ENCODE measurements at places on chromosomes 2 and 18. TPM values are rescaled to one million over a fixed set of nuclear protein-coding genes. Genes with fewer than 3 reads are reported as not detected.
A peak's percentile ranks its signal among the peaks of the same experiment; 100 is the strongest.

GRCh38 chr2:127362971-127363370, 24.8 kb downstream of the MAP3K2 start:
- no peak for DNase-seq
- H3K27ac ChIP-seq = no peak overlapping the region
- no peaks in the 10 kb centered on the region for H3K36me3 ChIP-seq
- no peaks in the 10 kb centered on the region for H3K27me3 ChIP-seq
- H3K4me1 ChIP-seq = peaks cover 5% of the 10 kb centered on the region

MC4R gene
- not detected for total RNA-seq

KCNG2 gene
- not detected for total RNA-seq

CTIF gene
- 48.2 TPM for total RNA-seq

DNA sequence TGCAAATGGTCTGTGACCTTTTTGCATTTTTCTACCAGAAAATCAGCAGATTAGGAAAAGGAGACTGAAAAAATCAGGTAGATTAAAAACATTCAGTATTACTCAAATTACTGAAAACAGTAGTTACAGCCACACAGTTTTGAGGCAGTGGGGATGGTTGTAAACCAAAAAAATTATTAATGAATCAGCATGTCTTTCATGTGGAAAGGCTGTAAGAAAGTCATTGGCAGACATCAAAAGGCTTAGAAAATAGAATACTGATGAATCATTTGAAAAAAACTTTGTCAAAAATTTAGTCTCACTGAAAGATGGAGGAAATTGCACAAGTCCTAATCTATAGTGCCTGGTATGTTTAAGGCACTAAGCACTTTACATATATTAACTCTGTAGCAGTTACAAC, 133.9 kb upstream of the GCFC2 start:
- peaks cover 2% of the 10 kb centered on the region for H3K27me3 ChIP-seq
- DNase-seq = no peak
- H3K36me3 ChIP-seq = no peaks in the 10 kb centered on the region

DNA sequence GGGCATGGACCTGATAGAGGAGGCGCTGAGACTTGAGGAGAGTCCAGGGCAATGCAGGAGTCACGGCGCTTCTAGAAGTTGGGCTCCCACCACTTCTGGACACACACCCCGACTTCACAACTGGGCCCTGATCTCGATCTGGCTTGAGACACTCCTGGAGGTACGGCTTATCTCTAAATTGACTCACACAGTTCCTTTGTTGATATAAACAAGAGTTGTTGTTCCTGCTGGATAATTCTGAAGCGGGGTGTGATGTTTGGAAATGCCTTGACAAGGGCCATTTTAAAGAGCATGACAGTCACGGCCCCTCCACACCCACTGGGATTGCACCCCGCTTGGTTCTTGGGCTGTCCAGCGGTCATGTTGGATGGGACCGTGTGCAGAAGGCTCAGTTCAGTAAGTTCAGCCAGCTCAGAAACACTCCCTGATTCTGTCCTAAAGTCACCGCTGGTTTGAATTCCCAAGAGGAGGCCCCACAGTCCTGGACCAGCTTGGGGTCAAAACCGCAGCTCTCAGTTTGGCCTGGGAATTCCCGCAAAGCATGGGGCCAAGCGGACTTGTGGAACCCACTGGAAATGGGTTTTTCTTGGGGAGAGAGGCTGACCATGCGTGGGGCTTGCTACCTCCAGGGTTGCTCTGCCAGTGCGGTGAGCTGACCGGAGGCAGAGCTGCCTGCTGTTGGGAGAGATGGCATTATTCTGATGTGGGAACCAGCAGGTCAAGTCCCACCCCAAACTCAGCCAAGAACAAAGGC, 9.3 kb upstream of the NEU2 start:
- DNase-seq = no peak
- H3K4me3 ChIP-seq = no peak overlapping the region
- no peaks in the 10 kb centered on the region for H3K27me3 ChIP-seq
- no peaks in the 10 kb centered on the region for H3K36me3 ChIP-seq
- H3K4me1 ChIP-seq = peaks cover 13% of the 10 kb centered on the region
- no peak overlapping the region for H3K27ac ChIP-seq

GRCh38 chr2:95695613-95696012, 103.8 kb downstream of the TRIM43 start:
- H3K27me3 ChIP-seq = no peaks in the 10 kb centered on the region
- no peak for DNase-seq
- no peaks in the 10 kb centered on the region for H3K36me3 ChIP-seq
- no peak overlapping the region for H3K27ac ChIP-seq
- no peaks in the 10 kb centered on the region for H3K4me1 ChIP-seq

GRCh38 chr2:238908960-238909951, 61.4 kb downstream of the TWIST2 start:
- peaks cover 9% of the 10 kb centered on the region for H3K4me1 ChIP-seq
- H3K27me3 ChIP-seq = no peaks in the 10 kb centered on the region
- no peak for DNase-seq
- 0 out of 2 replicates have a peak, but pooled peaks cover 6% of the 10 kb centered on the region for H3K36me3 ChIP-seq

RBM44 gene
- total RNA-seq = 0.08 TPM

GRCh38 chr2:199439066-199439465, 18.7 kb downstream of the SATB2 start:
- peaks cover 10% of the 10 kb centered on the region for H3K36me3 ChIP-seq
- no peaks in the 10 kb centered on the region for H3K27me3 ChIP-seq
- no peak overlapping the region for H3K4me3 ChIP-seq

PTPRN gene
- total RNA-seq = 4.9 TPM

GRCh38 chr2:29218071-29218470, 102.9 kb downstream of the CLIP4 start:
- H3K4me3 ChIP-seq = no peak overlapping the region
- H3K4me1 ChIP-seq = no peaks in the 10 kb centered on the region
- DNase-seq = no peak

- no peak for DNase-seq
- H3K27ac ChIP-seq = no peak overlapping the region
- H3K27me3 ChIP-seq = no peaks in the 10 kb centered on the region
- no peak overlapping the region for H3K4me3 ChIP-seq
- peaks cover 10% of the 10 kb centered on the region for H3K4me1 ChIP-seq
- H3K36me3 ChIP-seq = peaks cover 15% of the 10 kb centered on the region
Measured at GRCh38 chr2:20353241-20353992, 2.8 kb upstream of the PUM2 start.

- no peak overlapping the region for H3K27ac ChIP-seq
- H3K4me3 ChIP-seq = no peak overlapping the region
- peaks cover 55% of the 10 kb centered on the region for H3K4me1 ChIP-seq
Measured at GRCh38 chr2:96530144-96530430, 6.5 kb upstream of the ARID5A start.

DNA sequence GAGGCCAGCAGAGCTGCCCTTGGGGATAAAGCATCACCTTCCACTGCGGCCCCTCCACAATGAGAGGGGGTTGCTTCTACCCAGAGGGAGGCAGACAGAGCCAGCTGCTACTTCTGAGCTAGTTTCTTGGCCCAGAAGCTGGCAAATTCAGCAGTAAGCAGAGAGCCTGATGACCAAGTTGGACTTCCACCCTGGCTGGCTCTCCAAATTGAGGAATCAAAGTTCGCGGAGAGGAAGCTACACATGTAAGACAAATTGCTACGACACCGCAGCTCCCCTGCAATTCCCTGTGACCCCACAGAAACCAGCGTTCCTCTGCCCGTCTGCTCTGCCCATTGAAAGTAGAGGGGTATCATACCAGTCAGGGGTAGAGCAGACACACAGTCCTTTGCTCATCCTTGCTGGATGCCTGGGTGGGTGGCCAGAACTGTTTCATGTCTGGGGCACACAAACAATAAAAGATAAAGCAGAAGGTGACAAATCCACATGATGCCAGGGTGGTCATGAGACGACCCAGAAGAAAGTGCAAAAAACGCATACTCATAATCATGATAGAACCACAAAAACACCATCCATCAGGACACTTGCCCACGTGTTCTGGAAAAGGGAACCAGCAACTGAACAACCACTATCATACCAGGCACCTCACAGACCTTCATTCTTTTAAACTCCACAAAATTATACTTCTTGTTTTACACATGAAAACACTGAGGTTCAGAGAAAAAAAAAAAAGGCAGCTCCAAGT, 5.4 kb downstream of the TFCP2L1 start:
- H3K27me3 ChIP-seq = peaks cover 25% of the 10 kb centered on the region
- peaks cover 2% of the 10 kb centered on the region for H3K4me1 ChIP-seq
- no peak for DNase-seq
- no peak overlapping the region for H3K4me3 ChIP-seq
- H3K36me3 ChIP-seq = no peaks in the 10 kb centered on the region

DNA sequence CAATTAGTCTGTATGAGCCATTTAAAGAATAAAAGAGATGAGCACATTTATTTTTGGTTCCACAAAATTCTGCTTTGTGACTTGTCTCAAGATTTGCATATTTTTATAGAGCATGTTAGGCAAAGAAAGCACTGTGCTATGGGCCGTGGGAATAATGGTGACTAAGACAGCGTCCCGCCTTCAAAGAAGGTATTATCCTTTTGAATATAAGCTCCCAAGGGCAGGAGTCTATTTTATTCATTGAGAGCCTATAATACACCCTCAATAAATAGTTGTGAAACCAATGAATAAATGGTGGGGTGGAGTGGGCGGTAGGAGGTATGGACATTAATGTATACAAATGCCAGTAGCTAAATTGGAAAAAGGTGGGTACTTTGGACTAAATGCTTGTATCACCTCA, 20.5 kb upstream of the TCF4 start:
- H3K27me3 ChIP-seq = no peaks in the 10 kb centered on the region
- no peaks in the 10 kb centered on the region for H3K36me3 ChIP-seq
- DNase-seq = no peak
- H3K27ac ChIP-seq = no peak overlapping the region

- no peak overlapping the region for H3K27ac ChIP-seq
- no peaks in the 10 kb centered on the region for H3K4me1 ChIP-seq
- no peaks in the 10 kb centered on the region for H3K36me3 ChIP-seq
- H3K4me3 ChIP-seq = no peak overlapping the region
- H3K27me3 ChIP-seq = no peaks in the 10 kb centered on the region
Measured at GRCh38 chr2:239383759-239384156, 17.1 kb downstream of the HDAC4 start.

GRCh38 chr2:21438949-21439348, 315.2 kb downstream of the TDRD15 start:
- H3K4me3 ChIP-seq = no peak overlapping the region
- DNase-seq = peak; percentile 52

PLCD4 gene
- not detected for total RNA-seq

ICOS gene
- total RNA-seq = not detected

DNA sequence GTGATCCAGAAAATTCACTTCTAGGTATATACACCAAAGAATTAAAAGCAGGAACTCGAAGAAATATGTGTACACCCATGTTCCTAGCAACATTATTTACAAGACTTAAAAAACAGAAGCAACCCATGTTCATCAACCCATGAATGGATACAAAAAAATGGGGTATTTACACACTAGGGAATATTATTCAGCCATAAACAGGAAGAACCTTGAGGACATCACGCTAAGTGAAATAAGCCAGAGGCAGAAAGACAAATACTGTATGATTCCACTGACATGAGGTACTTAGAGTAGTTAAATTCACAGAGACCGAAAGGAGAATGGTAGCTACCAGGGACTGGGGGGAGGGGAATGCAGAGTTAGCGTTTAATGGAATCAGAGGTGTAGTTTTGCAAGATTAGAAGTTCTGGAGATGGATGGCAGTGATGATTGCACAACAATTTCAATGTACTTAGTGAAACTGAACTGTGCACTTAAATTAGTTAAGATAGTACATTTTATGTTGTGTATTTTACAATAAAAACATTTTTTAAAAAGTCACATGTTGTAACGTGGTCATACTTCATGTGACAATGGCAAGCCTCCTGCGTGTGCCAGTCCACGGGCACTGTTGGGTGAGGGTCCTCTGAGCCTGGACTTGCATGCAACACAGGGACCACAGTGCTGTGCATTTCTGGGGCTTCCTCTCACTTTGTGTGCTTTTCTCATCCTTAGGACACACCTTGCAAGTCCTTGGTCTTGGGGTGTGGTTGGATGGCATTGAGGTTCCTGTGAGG, 206.1 kb upstream of the HDAC4 start:
- H3K27me3 ChIP-seq = peaks cover 2% of the 10 kb centered on the region
- no peak overlapping the region for H3K27ac ChIP-seq
- H3K36me3 ChIP-seq = no peaks in the 10 kb centered on the region

DNA sequence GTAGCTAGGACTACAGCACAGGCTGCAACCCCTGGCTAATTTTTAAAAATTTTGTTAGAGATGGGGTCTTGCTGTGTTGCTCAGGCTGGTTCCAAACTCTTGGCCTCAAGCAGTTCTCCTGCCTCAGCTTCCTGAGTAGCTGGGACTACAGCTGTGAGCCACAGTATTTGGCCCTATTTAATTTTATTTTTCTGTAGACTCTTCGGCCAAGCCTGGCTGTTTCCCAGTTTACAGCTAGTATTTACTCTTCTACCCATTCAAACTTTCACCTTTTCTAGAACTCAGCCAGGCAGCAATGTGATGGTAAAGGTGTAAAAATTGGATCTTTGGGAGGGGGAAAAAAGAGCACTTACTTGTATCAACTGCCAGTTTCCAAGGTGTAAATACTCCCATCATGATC, 35.3 kb downstream of the SH3RF3 start:
- no peaks in the 10 kb centered on the region for H3K36me3 ChIP-seq
- H3K27ac ChIP-seq = peak overlapping the region; percentile 82
- H3K4me1 ChIP-seq = peaks cover 55% of the 10 kb centered on the region
- no peak overlapping the region for H3K4me3 ChIP-seq

DNA sequence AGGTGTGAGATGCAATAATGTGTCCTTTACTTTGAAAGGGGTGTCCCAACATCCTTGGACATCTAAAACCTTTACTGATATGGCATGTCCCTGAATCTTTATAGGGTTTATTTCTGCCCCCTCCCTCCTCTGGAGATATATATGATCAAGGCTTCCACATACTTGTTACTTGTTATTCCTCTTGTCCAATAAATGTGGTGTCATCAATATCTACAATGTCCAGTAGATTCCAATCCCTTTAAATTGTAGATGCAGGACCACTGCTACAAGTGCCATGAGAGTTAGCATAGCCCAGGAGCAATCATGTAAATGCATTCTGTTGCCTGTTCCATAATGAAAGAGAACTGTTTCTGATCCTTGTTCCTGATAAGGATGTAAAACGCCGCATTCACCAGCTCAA, 479.7 kb upstream of the MEIS1 start:
- H3K36me3 ChIP-seq = no peaks in the 10 kb centered on the region
- no peak overlapping the region for H3K4me3 ChIP-seq
- no peaks in the 10 kb centered on the region for H3K4me1 ChIP-seq
- no peak for DNase-seq

- DNase-seq = no peak
- no peak overlapping the region for H3K4me3 ChIP-seq
- peaks cover 52% of the 10 kb centered on the region for H3K36me3 ChIP-seq
- no peaks in the 10 kb centered on the region for H3K4me1 ChIP-seq
Measured at GRCh38 chr18:12460874-12461273, 53.1 kb downstream of the PRELID3A start.

GRCh38 chr2:66987733-66988132, 409.4 kb upstream of the ETAA1 start:
- no peaks in the 10 kb centered on the region for H3K27me3 ChIP-seq
- H3K36me3 ChIP-seq = no peaks in the 10 kb centered on the region
- DNase-seq = no peak
- H3K4me1 ChIP-seq = no peaks in the 10 kb centered on the region
- H3K27ac ChIP-seq = no peak overlapping the region

POTEJ gene
- total RNA-seq = not detected

ALPP gene
- 0.45 TPM for total RNA-seq

- no peaks in the 10 kb centered on the region for H3K36me3 ChIP-seq
- H3K27me3 ChIP-seq = no peaks in the 10 kb centered on the region
- peak; percentile 2 for DNase-seq
Measured at GRCh38 chr2:228039752-228040534, 141.5 kb downstream of the SPHKAP start.

GRCh38 chr18:70464343-70465114, 175.7 kb downstream of the SOCS6 start:
- no peak for DNase-seq
- no peak overlapping the region for H3K27ac ChIP-seq
- H3K4me3 ChIP-seq = no peak overlapping the region
- H3K4me1 ChIP-seq = peaks cover 4% of the 10 kb centered on the region
- no peaks in the 10 kb centered on the region for H3K27me3 ChIP-seq
- no peaks in the 10 kb centered on the region for H3K36me3 ChIP-seq

CAPN13 gene
- not detected for total RNA-seq
